GM23338 (cell line): ENCODE measurements at places on chromosomes 5 and 9.

DNA sequence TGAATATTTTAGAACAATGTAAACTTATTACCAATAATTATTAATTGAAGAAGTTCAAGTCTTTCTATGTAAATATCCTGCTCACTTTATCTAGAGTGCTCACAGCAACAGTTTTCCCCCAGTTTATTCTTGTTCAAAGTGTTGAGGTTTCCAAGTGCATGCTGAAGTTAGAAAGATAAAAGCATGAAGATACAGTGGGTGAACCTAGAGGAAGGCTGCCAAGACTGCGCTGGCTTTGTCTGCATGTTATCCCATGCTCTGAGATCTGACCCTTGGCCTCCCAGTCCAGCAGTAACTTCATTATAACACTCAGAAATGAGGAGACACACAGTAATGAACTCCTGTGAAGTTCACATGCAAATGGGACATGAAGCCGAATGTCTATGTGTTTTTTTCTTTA is 76.0 kb upstream of the PIP5K1B start:
- DNase-seq: no peak

- DNase-seq: no peak
Observed at GRCh38 chr5:153543959-153544470, 53.5 kb downstream of the GRIA1 start.

- DNase-seq: no peak
Observed at GRCh38 chr5:174065528-174066197, 20.2 kb downstream of the NSG2 start.

GRCh38 chr9:71783120-71783523 is 14.8 kb upstream of the CEMIP2 start:
- DNase-seq: no peak

- no peak for DNase-seq
Observed at GRCh38 chr5:160285316-160285715, 27.0 kb downstream of the CCNJL start.
